Activated CD4-positive, alpha-beta T cell treated with anti-CD3 and anti-CD28 coated beads, Interleukin-2, amount 50 U/mL, for 1 hour (primary cell): ENCODE measurements at places on chromosomes 7 and 10.

DNA sequence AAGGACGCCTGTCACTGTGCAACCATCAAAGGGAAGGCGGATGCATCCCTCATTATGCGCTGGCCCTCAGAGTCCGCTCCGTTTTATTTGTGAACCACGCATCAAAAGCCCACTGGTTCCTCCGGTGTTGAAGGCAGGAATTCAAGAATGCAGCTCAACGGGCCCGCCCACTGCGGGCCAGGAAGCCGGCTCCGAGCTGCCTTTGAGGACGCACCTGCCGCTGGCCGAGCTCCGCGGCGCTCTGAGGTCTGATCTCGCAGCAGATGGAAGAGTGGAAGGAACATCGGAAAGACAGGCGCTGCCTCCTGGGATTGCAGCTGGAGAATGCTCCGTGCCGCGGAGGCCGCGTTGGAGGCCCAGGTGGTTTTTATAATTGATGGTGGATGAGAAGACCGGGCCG is 56.9 kb upstream of the ADGRA1 start:
- DNase-seq: no peak

DNA sequence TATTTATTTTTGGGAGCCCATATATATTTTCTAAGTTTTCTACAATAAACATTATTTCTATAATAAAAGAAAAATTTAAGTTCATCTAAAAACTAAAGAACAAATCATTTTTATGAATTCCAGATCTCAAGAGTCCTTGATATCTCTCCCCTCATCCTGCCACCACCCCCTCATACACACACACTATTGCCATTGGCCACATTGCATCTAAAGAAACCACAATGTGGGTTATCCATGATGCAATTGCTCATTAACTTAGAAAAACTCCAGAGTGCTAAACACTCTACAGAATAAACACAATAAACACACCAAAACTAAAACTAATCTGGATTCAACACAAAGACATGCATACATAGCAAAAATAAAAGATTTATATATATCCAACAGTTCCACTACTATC is 37.8 kb downstream of the FAM13C start:
- no peak for DNase-seq

DNA sequence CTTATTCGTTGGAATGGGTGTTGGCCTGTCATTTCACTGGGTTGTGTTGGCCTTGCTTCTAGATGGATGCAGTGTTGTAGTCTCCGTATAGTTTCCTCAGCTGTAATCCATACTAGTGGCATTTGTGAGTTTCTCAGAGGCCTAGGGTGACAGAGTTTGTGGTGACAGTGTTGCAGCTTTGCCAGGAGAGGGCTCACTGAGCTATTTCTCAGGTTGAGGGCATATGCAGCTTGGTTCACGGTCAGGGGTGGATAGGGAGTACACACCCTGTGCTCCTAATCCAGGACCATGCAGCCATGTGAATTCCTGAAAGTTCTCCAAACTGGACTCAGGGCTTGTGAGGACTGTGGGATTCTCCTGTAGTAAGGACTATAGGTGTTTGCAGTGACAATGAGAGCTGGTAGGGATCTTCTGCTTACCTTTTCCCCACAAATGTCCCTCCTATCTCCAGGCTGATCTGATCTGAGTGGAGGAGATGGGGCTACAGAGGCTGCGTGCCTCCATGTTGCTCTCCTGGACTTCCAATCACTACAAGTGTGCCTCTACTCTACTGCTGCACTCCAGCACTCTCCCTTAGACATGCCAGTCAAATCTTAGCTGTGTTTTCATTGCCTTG is 229.0 kb downstream of the STK31 start:
- no peak for DNase-seq

DNA sequence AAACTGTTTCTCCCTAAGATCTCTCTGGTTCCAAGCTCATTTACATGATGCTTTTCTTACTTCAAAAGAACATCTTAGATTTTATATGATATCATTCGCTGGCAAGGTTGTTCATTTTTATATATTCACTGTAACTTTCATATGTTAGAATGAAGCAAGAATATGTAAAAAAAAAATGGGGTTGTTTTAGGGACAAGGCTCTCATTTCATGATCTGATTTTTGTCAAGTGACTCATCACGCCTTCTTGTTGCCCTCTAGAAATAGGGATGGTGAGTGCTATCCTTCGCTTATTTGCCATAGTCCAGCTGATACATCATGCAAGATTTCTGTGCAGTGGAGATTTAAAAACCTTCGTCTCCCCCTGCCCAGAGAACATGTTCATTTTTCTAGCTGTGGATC is 14.0 kb upstream of the CELF2 start:
- DNase-seq: no peak

DNA sequence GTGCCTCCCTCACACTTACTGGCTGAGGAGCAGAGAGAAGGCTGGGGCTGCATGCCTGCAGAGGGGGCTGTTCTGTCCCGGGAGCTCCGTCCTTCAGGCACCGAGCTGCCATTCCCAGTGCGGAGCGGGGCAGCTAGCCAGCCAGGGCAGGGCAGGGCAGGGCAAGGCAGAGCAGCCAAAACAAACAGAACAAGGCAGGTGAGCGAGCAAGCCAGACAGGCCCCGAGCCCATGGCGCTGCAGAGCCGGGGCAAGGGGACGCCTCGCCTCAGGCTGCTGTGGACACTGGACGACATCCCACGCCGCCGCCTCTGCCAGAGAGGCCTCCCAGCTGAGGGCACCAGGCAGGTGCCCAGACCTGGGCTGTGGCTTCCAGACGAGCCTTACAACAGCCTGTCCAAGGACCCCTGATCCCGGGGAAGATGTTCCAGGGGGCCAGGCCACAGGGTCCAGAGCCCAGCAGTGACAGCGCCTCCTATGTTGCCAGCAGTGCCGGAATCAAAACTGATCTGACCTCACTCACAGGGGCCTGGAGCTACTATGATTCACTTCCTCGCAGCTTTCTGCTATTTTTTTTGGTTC is 8.2 kb upstream of the NDST2 start:
- DNase-seq: no peak

DNA sequence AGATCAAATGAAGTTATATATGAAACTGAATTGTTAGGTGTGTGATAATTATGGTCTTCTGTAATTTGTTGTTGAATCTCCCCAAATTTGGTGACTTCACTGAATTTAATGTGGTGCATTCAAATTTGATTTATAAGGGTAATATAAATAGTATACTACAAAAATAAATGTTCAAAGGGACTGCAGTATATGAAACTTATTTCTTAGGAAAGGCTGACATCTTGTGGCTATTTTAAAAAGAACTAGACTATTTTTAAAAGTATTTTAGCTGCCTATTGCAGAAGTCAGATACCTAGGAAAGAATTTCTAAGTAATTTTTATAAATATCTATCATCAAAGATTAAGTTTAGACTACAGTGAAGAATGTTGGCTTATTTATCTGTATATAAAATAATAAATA is 36.6 kb downstream of the ATRNL1 start:
- no peak for DNase-seq

DNA sequence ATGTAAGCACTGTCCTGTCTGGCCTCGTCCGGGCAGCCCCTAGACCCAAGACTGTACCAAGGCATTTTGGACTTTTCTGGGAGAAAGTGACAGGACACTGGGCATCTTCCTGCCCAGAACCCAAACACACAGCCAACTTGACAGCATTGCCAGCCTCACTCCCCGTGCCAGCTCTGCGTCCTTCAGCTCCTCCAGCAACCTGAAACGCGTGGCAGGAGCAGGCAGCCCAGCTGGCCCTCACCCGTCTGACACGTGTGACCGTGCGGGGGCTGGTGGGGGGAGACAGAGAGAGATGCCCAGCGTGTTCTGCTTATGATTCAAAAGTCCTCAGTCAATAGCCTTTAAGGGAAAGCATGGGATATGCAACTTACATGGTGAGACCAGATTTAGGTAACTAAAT is 50.3 kb upstream of the SLC29A3 start:
- DNase-seq: no peak

- no peak for DNase-seq
These were observed 8.7 kb upstream of the PYROXD2 start for GRCh38 chr10:98423691-98424120.

GRCh38 chr7:123198668-123199652 is 809 bp downstream of the SLC13A1 start:
- DNase-seq: no peak

GRCh38 chr10:79274279-79275104 is 72.8 kb upstream of the PPIF start:
- DNase-seq: no peak

DNA sequence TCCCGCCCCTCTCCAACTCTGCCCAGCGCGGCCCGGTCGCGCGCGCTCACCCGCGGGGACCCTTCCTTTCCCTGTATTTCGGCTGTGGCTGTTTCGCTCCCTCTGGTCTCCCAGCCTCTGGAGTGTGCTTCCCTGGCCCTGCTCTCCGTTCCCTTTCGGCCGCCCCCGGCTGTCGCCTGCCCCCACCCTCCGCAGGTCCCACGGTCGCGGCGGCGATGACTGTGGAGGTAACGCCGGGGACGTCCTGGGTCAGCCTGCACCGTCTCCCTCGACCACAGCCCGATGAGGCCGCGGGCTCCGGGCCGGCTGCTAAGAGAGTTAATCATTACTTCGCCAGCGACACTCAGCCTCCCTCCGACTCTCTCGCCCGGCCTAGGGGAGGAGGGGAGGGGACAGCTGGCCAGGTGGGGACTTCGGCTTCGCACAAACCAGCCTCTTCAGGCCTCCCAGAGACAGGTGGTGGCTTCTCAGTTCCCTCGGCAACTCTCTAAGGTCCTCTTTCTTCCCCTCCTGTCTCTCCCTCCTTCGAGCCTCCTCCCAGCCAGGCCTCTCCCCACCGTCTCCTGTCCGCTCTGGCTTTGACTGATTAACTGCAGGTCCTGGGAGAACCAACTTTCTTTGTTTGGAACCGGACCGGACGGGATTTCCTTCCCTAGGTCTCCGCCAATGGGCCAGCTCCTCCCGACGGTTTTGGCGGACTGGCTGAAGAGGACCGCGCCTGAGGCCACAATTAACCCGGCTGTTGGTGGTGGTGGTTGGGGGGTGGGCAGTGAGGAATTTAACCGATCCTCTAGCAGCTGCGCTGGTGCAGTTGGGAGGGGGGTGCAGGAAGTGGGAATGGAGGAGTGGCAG is 5.6 kb upstream of the PAX2 start:
- no peak for DNase-seq

- DNase-seq: peak; percentile 14
These were observed 5.0 kb upstream of the PAXIP1 start for GRCh38 chr7:155007947-155008346.
